Smooth muscle cell of the pulmonary artery (primary cell): ENCODE measurements at places on chromosomes 2 and 18. TPM values are rescaled to one million over a fixed set of nuclear protein-coding genes. Genes with fewer than 3 reads are reported as not detected.

The CCDC141 gene
- 0.53 and 0.78 TPM in 2 replicates for total RNA-seq

The ANO7 gene
- total RNA-seq = 1.0 and 1.7 TPM in 2 replicates

The FKBP1B gene
- 6.8 and 7.9 TPM in 2 replicates for total RNA-seq

The UGT1A8 gene
- total RNA-seq = 0.17 TPM in 1 of 2 replicates, not detected in the other

The LHCGR gene
- not detected in 2 replicates for total RNA-seq

The LRP1B gene
- total RNA-seq = 0.03 and 0.13 TPM in 2 replicates

The TXNDC2 gene
- not detected in 2 replicates for total RNA-seq

The AMER3 gene
- not detected in 2 replicates for total RNA-seq

The DSC2 gene
- 0.07 TPM in 2 replicates for total RNA-seq

The HK2 gene
- total RNA-seq = 113 and 133 TPM in 2 replicates

The ARL4C gene
- total RNA-seq = 79.7 and 85.0 TPM in 2 replicates

The ERMN gene
- 0.96 and 1.1 TPM in 2 replicates for total RNA-seq

The CROCC2 gene
- 0.13 TPM in 1 of 2 replicates, not detected in the other for total RNA-seq

The CFAP53 gene
- total RNA-seq = 0.46 TPM in 2 replicates

The UBXN4 gene
- 65.6 and 79.0 TPM in 2 replicates for total RNA-seq

The NLRC4 gene
- total RNA-seq = 0.03 TPM in 1 of 2 replicates, not detected in the other

The COL3A1 gene
- total RNA-seq = 3,551 and 6,679 TPM in 2 replicates

The FER1L5 gene
- 0.76 and 0.78 TPM in 2 replicates for total RNA-seq

The TXNDC9 gene
- total RNA-seq = 34.1 and 41.2 TPM in 2 replicates

The DYNAP gene
- not detected in 2 replicates for total RNA-seq

The SAG gene
- total RNA-seq = not detected in 2 replicates

The CKAP2L gene
- total RNA-seq = 1.3 and 4.0 TPM in 2 replicates

The MALL gene
- total RNA-seq = 47.8 and 48.5 TPM in 2 replicates

The GPC1 gene
- total RNA-seq = 150 and 191 TPM in 2 replicates

The IL1B gene
- total RNA-seq = 2.6 and 11.9 TPM in 2 replicates

The GAL3ST2 gene
- total RNA-seq = 0.33 and 0.46 TPM in 2 replicates

The CHRNA1 gene
- 0.10 and 0.33 TPM in 2 replicates for total RNA-seq

The TNS1 gene
- 243 and 297 TPM in 2 replicates for total RNA-seq

The IFIH1 gene
- 5.6 and 7.3 TPM in 2 replicates for total RNA-seq

The ORMDL1 gene
- 46.7 and 54.2 TPM in 2 replicates for total RNA-seq

The SIX2 gene
- 3.9 and 6.2 TPM in 2 replicates for total RNA-seq

The TNFRSF11A gene
- 1.8 and 3.8 TPM in 2 replicates for total RNA-seq

The CRYBA2 gene
- not detected in 2 replicates for total RNA-seq

The CNTNAP5 gene
- total RNA-seq = not detected in 2 replicates

The GKN1 gene
- total RNA-seq = not detected in 2 replicates

The DYSF gene
- total RNA-seq = 2.3 TPM in 2 replicates

The FIGN gene
- 0.99 and 2.7 TPM in 2 replicates for total RNA-seq

The GALNT5 gene
- 146 and 164 TPM in 2 replicates for total RNA-seq

The EXOC6B gene
- total RNA-seq = 51.2 and 52.3 TPM in 2 replicates

The SMPD4 gene
- 19.7 and 26.6 TPM in 2 replicates for total RNA-seq

The RESP18 gene
- not detected in 2 replicates for total RNA-seq

The CHN1 gene
- total RNA-seq = 7.8 and 9.6 TPM in 2 replicates

The RAX gene
- total RNA-seq = not detected in 2 replicates

The TMEM237 gene
- 41.0 and 41.1 TPM in 2 replicates for total RNA-seq

The EPAS1 gene
- 161 and 219 TPM in 2 replicates for total RNA-seq

The TSPYL6 gene
- not detected in 2 replicates for total RNA-seq

The PLGLB2 gene
- 0.92 and 1.3 TPM in 2 replicates for total RNA-seq

The KANSL3 gene
- total RNA-seq = 32.5 and 36.5 TPM in 2 replicates

The CYS1 gene
- 1.6 and 2.6 TPM in 2 replicates for total RNA-seq

The KLHL41 gene
- total RNA-seq = 0.56 and 0.72 TPM in 2 replicates

The KCNJ3 gene
- 0.07 TPM in 1 of 2 replicates, not detected in the other for total RNA-seq

The C2orf66 gene
- 0.20 and 0.59 TPM in 2 replicates for total RNA-seq

The PMAIP1 gene
- 2.1 and 4.4 TPM in 2 replicates for total RNA-seq

The SP140L gene
- total RNA-seq = 7.6 and 8.2 TPM in 2 replicates
